ENCODE measurements at places on chromosomes 7 and 10.

DNA sequence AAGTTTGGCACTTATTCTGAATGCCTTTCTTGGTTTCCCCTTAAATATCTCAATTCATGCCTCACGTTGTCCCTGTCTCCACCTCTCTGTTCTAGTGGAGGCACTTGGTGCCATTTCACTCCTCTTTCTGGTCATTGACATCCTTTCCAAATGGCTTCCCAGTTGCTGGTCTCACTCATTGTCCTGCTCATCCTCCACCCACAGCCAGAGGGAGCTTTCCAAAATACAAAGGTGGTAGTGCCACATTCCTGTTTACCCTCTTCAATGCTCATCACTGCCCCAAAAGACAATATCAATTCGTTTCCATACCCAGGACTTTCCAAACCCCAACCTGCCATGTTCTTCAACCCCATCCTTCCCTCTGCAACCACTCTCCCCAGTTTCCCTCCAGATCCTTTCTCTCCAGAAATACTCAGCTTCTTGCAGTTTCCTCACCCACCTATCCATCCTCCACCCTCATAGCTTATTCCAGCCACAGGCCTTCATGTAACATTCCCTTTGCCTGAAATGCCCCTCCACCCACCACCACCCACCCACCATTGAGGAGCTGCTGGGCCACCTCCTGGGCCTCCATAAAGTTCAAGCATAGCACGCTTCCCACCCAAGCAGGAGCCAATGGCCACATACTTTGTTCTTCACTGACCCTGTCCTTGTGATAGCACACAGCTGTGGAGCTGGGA, 63.1 kb upstream of the ADRB1 start:
- DNase-seq, result no peak

DNA sequence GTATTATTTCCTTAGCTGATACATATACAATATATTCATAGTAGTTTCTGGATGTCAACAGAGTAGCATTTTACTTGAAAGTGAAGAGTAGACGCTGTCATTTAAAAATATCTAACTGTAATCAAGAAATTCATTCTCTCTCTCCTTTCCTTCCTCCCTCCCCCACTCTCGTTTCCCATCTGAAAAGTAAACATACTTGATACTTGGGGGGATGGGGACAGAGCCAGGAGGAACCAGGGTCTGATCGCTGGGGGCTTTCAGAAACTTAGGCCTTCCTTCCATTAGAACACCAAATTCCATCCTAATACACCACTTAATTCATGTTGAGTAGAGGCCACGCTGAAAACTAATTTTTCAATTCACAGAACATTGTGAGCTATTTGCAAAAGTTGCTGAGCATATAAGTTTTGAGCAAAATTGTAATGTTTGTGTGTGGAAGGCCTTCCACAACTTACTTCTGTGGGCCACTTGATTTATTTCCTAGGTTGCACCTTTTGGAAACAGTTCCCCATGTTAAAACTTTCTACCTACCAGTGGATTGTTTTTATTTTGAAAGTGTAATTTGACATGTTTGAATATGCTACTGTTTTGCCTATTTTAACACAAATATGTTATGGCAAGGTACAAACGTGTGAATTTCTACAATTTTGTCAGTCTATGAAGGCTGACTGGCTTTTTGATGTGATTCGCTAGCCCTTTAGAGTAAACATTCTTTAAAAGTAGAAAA, 35.2 kb downstream of the CNPY1 start:
- DNase-seq, result no peak

GRCh38 chr10:116763440-116763839, 21.1 kb upstream of the HSPA12A start:
- no peak for DNase-seq

GRCh38 chr7:88243345-88243909, 23.6 kb upstream of the SRI start:
- DNase-seq, result no peak

- DNase-seq, result no peak
These were observed 321.1 kb downstream of the PARD3 start for GRCh38 chr10:34494012-34494411.

DNA sequence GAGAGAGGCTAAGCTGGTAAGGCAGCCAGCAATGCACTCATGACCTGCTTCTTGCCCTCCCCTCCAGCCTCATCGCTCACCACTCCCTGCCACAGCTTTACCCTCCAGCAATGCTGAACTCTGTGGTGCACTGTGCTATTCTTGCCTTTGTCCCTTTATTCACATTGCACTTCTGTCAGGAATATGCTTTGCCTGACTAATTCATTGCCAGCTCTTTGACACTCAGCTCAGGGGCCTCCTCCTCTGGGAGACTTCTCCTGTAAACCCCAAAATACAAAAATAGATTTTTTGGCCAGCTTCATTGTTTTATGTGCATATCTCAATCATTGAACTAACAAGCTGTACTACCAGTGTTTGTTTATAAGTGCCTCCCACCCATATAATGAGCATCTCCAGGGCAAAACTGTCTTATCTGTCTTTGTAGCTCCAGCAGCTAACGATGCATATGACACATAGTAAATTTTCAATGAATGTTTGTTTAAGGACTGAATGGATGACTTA, 8.2 kb downstream of the CNNM1 start:
- no peak for DNase-seq

- DNase-seq, result no peak
These were observed 1.4 kb downstream of the ITGB1 start for GRCh38 chr10:32956365-32957197.

DNA sequence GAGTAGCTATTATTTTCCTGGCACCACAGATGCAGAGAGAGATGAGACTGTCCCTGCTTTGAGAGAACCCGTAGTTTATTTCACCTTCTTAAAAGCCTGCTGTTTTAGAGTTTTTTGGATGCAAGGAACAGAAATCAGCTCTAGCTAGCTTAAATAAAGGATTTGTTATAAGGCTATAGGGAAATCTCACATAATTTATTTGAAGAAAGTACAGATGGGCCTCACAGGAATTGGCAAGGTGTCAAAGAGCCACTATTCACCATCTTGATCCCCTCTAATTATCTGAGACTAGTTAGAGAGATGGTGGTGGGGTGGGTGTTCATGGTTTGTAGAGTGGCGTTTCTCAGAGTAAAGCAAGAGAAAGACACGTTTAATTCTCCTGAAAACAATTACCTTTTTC, 7.3 kb downstream of the KMT2E start:
- DNase-seq, result no peak

GRCh38 chr10:132810141-132810806, 24.3 kb upstream of the NKX6-2 start:
- DNase-seq, result no peak

DNA sequence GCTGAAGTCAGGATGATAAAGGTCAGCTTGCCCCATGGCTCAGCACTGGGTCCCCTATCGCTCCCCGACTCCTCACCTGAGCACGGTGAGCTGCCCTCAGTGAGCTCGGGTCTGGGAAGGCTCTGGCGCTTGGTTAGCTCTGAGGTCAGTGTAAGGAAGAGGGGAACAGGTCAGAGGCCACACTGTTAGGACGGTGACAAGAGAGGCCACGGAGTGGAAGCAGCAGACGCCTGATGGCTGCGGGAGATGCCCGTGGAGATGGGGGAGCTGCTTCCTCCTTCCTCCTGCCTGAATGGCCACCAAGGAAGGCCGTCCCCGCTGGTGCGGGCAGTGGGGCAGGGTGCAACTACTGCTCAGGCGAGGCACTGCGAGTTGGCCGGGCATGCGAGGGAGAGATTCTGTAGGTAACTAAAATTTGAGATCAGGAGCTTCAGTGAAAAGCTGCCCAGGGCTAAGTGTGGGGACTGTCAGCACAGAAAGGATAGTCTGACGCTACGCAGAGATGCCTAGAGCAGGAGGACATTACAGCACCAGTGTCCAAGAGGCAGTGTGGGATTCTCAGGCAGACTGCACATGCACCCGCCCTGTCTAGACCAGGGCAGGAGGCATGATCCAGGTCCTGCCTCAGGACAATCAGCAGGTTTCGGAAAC, 231.3 kb upstream of the GRB10 start:
- DNase-seq, result no peak

- no peak for DNase-seq
These were observed 13.5 kb upstream of the ZNRF2 start for GRCh38 chr7:30270921-30271320.

DNA sequence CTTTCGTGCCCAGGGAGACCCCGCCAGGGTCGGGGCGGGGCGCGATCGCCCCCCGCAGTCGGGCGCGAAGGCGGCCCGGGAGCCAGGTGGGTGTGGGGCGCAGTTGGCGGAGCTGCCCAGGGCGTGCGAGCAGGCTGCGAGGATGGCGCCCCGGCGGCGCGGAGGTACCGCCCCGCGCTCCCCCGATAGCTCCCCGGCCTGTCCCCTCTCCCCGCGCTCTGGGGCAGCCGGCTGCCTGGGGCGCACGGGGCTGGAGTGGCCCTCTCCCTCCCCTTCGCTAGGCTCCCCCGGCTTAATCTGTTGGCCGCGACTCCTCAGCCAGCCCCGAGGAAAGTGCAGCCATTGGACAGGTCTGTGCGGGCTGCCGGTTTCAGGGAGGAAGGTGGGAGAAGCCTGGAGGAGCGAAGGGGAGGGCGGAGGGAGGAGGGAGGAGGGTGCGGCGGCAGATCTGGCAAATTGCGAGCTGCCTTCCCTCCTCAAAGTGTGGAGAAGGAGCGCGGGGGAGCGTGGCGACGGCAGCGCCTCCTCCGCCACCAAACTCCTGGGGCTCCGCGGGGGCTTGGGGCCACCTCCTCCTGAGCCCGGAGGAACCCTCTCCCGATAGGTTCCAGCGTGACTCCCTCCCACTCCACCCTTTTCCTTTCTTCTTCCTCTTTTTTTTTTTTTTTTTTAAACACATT, 361 bp upstream of the PLXDC2 start:
- DNase-seq, result no peak

GRCh38 chr7:23333671-23334246, 34.6 kb downstream of the MALSU1 start:
- no peak for DNase-seq
